ENCODE measurements at places on chromosomes 2 and 18. TPM values are rescaled to one million over a fixed set of nuclear protein-coding genes. Genes with fewer than 3 reads are reported as not detected.

GKN2 gene
- total RNA-seq, result not detected

KCMF1 gene
- total RNA-seq, result 62.2 TPM

RGPD3 gene
- 0.09 TPM for total RNA-seq

FZD7 gene
- total RNA-seq, result 126 TPM

ADAM23 gene
- 6.9 TPM for total RNA-seq

UGT1A10 gene
- not detected for total RNA-seq

CD207 gene
- not detected for total RNA-seq

NXPH2 gene
- total RNA-seq, result 6.1 TPM

ATOH8 gene
- 12.7 TPM for total RNA-seq

ITGA6 gene
- 40.5 TPM for total RNA-seq

PDE11A gene
- total RNA-seq, result 25.6 TPM

DSG2 gene
- total RNA-seq, result 98.0 TPM

EDAR gene
- total RNA-seq, result 5.5 TPM

PDCD1 gene
- not detected for total RNA-seq

KCNE4 gene
- 9.2 TPM for total RNA-seq

GRCh38 chr2:210224941-210225672 is at the start of gene ACADL:
TSS of gene ACADL (minus strand) at chr2:210225447. CDS start at chr2:210225263, 184 bp downstream.
- DNase-seq, result peak; percentile 71

DNA sequence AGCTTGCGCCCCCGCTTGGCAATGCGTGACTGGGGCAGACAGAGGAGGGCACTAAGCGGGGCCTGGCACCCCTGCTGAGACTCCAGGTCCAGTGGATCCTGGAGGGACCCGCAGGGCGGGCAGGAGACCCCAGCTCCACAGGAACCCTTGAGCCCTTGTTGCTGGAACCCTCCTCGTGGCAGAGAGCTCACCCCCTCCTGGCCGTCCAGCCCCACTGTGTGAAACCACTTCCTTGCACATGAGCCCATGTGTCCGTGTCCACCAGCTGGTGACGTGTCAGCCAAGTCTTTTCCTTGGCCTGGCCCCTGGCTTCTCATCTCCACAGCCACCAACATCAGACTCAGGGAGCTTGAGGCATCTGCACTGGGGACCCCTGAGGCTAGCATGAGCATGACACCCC is 38.0 kb downstream of the BIN1 start:
- DNase-seq, result no peak

GRCh38 chr18:63320123-63320974 is 780 bp upstream of the BCL2 start:
- DNase-seq, result peak; percentile 74

- DNase-seq, result no peak
Observed at GRCh38 chr2:130726614-130727180, 2.2 kb upstream of the GPR148 start.

- DNase-seq, result no peak
Observed at GRCh38 chr2:174704642-174705041, 59.6 kb downstream of the CHRNA1 start.

DNA sequence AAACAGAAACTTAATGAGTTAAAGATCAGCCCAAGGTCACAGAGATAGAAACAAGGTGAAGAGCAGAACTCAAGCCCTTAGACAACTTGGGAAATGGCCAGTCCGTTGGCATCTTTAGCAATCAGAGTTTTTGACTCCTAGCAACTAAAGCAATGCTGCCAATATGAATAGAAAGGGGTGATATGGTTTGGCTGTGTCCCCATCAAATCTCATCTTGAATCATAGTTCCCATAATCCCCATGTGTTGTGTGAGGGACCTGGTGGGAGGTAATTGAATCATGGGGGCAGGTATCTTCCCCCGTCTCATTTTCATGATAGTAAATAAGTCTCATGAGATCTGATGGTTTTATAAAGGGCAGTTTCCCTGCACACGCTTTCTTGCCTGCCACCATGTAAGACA is 170.2 kb downstream of the DDX1 start:
- no peak for DNase-seq

GRCh38 chr2:112893752-112894151 is 17.2 kb upstream of the IL37 start:
- DNase-seq, result no peak

- DNase-seq, result no peak
Observed at GRCh38 chr2:73386342-73386868, 769 bp downstream of the ALMS1 start.

GRCh38 chr2:221096706-221097567 is 475.2 kb downstream of the EPHA4 start:
- no peak for DNase-seq

GRCh38 chr2:120612931-120613330 is 122.7 kb upstream of the GLI2 start:
- DNase-seq, result no peak

DNA sequence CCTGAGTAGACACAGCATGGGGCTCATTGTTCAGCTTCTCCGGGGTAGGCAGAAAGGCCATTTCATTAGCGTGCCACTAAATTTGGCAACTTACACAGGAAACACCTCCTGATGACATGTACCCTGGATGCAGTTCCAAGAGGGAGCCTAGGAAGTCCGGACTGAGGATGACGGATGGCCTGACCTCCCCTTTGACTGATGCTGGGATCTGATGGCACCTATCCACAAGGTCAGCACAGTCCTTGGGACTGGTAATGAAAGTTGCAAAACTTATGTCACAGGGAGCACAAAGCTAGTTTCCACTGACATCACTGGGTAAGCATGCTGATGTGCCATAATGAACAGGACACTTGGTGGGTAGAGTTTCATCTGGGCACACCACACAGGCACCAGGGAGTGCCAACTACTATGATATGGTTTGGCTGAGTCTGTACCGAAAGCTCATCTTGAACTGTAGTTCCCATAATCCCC is 126.7 kb upstream of the ARL4C start:
- DNase-seq, result no peak

DNA sequence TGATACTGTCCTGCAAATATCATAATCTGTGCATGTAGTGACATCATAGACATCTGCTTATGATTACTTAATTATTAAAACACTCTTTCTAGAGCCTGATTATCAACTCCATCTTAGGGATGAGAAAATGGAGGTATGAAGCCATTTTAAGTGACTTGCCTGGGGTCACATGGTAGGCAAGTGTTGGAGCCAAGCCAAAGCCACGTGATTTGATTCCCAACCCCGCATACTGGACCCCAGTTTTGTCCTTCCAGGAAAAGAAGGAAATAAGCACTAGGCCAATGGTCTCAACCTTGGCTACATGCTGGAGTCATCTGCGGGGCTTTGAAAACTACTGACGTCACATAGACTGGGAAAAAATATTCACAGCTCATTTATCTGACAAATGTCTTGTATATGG is 19.6 kb upstream of the SEH1L start:
- no peak for DNase-seq

- no peak for DNase-seq
Observed at GRCh38 chr2:222939208-222939856, 78.5 kb downstream of the ACSL3 start.

DNA sequence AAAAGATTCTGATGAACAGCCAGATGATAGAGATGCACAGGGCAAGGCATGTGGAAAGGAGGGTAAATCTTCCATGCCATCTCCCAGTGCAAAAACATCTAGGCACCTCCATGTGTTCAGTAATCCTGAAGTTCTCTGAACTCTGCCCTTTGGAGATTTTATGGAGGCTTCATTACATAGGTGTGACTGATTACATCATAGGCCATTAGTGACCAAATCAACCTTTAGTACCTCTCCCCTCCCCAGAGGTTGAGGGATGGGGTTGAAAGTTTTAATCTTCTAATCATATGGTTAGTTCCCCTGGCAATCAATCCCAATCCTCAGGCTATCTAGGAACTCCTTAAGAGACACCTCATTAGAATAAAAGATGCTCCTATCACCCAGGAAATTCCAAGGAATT is 2190.2 kb upstream of the PIK3C3 start:
- no peak for DNase-seq

GRCh38 chr2:37849911-37850310 is 75.2 kb upstream of the RMDN2 start:
- no peak for DNase-seq

DNA sequence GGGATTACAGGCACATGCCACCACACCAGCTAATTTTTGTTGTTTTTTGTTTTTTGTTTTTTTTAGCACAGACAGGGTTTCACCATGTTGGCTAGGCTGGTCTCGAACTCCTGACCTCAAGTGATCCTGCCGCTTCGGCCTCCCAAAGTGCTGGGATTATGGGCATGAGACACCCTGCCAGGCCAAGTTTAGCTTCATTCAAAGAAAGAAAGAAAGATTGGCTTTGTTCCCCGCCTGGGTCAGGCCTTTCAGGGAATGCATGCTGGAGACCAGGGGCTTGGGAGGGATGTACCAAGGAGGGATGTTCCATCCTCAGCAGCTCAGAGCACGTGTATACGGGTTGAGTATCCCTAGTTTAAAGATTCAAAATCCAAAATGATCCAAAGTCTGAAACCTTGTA is 283.0 kb downstream of the ALPK2 start:
- no peak for DNase-seq

DNA sequence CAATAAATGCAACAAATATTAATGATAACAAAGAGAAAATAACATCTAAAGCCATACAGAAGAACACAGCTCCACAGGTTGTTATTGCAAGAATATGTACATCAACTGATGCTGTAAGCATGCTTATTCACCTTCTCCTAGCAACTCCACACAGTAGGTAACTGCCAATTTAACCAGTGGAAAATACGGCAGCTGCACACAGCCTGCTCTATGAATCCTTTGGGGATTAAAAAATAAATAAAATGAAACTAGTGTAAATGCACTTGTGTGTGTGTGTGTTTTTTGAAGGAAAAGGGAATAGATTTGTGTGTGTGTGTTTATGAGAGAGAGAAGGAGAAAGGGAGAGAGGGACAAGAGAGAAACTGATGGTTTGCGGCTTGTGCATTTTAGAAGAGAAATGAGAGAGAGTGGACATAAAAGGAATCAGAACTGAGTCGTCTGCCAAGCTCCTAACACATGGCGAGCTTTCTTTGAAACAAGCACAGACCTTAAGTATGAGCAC is 96.2 kb upstream of the PDE1A start:
- DNase-seq, result no peak

DNA sequence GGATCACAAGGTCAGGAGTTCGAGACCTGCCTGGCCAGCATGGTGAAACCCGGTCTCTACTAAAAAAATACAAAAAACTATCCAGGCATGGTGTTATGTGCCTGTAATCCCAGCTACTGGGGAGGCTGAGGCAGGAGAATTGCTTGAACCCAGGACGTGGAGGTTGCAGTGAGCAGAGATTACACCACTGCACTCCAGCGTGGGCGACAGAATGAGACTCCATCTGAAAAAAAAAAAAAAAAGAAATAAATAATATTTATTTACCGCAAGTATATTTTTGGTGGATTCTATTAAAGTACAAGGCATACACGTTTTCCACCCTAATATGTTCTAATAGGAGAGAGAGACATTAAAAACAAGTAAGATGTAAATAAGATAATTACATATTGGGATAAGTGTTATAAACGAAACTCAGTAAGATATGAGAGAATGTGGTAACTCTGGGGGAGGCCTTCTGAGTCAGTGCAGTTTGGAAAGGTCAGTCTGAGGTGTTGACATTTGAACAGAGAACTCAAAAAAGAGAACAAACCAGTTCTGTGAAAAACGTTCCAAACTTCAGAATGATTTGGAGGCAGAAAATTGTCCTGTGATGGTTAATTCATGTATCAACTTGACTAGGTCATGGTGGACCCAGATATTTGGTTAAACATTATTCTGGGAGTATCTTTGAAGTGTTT is 8.8 kb upstream of the POLI start:
- DNase-seq, result no peak

- DNase-seq, result no peak
Observed at GRCh38 chr2:165871025-165871424, 77.0 kb upstream of the GALNT3 start.

GRCh38 chr2:98932778-98933343 is 3.2 kb downstream of the CRACDL start:
- no peak for DNase-seq

GRCh38 chr2:95374921-95375471 is 27.5 kb upstream of the FAHD2A start:
- DNase-seq, result no peak

- no peak for DNase-seq
Observed at GRCh38 chr2:215767625-215768024, 245.7 kb downstream of the MREG start.

- no peak for DNase-seq
Observed at GRCh38 chr2:27072920-27073319, 1.5 kb upstream of the OST4 start.

GRCh38 chr2:159793326-159793725 is 4.7 kb downstream of the CD302 start:
- DNase-seq, result no peak

DNA sequence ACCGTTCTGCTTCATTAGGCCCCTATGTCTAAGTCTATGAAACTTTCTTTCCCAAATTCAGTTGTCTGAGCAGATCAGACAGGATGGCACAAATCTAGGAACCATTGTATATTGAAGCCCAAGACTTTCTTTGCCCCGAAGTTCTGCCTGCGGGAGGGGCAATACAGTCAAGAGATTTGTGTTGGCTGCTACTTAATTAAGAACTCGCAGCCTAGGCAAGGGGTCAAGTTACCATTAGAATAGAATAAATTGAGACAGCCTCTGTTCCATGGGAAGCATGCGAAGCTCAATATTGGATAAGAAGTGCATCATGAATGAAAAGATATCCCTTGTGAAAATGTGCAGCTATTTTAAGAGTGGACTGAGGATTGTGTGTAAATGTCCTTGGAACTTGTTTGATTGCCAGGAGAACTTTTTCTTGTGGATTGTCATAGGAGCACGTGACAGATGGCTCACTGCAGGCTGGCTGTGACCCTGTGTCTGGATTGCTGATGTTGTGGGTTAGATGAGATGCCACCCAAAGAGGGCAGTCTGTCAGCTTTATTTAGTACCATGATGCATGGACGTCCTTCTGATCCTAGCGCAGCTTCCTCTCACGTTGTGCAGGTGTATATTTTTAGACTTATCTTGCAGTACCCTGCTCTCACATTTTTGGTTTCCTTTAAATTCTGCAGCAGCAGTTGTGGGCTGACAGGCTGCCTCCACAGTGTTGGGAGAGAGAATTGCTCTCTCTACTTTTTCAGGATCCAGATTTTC is 30.9 kb downstream of the HAUS1 start:
- no peak for DNase-seq

DNA sequence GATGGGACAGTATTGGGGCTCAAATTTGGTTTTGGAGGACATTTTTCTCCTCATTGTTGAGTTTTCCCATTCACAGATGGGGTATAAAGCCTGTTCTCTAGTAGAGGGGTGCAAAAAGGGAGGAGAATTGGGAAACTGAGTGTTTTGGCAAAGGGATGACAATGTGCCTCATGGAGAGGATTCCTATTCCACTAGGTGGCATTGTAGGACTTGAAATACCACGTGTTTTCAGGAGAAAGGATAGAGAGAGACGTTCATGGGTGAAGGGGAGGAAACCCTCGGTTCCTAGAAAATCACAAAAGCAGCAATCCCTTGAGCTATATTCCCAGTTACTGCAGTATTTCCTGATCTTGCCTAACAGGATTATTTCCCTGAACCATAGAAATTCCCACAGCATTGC is 113.7 kb upstream of the SRD5A2 start:
- no peak for DNase-seq

DNA sequence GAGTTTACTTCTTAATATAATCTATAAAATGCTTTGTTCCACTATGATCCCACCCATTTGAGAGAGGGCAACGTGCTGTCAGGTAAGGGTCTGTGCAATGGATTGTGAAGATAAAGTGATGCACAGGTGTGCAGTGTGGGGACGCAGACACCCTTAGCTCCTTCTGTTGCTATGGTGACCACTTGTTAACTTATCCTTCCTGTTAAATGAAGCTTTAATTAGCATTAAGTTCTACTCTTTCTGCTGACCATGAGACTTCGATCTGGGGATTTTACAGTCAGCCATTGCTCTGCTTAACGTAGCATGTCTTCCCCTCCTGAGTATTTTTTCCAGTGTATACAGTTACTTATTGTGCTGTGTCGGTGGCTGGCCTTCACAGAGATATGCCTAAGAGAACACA is 23.1 kb upstream of the ALKAL2 start:
- DNase-seq, result no peak

All from mesothelial cell of epicardium (in vitro differentiated cells).